ENCODE measurements at places on chromosomes 1 and 21.

DNA sequence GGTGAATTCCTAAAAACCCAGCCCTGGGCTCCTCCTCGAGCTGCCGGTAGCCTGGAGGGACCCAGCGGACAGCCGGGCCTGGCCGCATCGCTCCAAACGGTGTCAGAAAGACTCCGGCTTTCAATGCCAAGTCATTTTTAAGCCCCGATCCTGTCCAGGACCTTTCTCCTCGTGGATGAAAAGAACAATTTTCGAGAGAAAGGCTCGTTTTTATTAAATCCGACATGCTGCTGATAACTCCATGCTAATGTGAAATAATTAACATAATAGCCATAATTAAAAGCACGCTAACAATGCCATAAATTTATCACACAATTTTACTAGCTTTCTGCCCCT is 4.6 kb upstream of the FOXD3 start:
- no peak for DNase-seq

DNA sequence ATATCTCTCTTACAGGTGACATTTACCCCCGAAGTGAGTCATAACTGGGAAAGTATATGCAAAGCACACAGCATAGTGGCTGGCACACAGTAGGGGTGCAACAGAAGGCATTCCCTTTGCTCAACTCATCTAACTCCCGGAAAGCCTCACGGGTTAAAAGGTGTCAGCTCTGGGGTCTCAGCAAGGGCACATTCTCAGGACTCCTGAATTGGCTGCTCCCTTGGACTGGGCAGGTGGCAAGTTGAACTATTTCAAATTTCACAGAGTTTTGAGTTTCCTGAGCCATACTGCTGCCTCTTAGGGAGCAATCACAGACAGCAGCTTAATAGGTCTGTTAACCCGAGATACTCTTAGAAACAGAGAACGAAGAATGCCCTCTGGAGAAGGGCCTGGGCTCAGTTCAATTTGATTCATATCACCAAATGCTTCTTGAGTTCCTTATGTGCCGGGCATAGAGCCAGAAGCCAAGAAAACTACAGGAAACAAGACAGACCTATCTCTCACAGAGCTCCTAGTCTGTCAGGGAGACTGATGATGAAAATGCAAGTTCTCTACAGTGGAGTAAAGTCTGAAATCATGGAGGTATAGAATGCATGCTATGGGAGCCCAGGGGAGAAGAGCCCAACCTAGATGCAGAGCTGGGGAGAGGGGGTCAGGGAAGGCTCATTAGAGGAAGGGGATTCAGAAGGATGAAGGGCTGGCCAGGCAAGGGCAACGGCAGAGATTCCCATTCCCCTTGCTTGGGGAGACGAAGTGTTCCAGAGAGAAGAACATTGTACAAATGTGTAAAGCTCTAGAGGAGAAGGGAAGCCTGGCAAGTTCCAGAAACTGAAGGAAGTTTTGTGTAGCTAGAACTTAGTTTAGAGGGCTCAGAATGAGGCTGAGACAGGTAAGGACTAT is 143.9 kb upstream of the HMGB4 start:
- no peak for DNase-seq

DNA sequence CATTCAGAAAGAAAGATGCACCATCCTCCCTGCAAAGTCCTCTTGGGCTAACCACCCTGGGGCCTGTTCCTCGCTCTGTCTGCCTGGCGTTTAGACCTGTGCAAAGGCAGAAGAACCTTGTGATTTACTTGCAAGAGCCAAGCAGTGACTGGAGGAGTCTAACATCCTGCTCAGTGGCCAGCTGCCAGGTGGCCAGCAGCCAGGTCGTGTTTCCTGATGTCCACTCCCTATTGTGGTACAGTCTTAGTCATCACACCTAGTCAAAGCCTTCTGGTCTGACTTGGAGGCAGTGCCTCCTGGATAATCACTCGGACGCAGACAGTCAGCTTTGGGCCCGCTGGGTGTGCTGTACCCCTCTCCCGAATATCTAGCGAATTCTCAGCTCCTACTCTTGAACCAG is 118.1 kb downstream of the PGBD5 start:
- no peak for DNase-seq

DNA sequence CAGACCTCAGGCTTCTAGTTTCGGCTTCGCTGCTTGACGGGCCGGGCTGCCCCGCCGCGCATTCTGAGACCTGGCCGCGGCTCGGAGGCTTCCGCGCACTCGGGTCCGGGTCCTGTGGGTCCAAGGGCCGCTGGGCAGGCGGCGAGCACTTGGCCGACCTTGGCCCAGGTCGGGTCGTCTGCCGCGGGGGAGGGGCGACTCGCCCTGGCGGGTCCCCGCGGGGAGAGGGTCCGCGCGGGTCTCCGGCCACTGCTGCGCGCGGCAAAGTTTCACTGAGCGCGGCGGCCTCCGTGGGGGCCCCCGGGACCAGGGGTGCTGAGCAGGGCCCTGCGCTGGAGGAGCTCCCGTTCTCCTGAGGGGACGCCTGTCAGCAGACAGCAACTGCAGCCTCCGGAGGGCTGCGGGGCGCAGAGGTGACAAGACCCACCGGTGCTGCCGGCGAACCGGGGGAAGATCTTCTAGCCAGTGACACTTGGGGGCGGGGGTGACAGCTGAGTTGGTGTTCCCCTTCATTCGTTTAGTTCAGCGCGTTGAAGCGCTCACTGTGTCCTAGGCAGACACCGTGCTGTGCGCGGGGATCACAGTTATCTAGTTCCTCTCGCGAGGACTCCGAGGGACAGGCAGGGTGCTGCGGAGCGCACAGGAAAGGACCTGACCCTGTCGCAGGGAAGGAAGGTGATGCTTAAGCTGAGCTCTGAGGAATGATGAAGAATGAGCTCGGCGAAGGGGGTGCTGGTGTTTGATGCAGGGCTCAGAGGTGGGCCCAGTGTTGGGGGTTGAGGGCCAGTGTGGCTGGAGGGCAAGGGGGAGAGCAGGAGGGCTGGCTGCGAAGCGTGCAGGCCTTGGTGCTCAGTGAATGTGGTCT is 725 bp downstream of the MTFR1L start:
- no peak for DNase-seq

DNA sequence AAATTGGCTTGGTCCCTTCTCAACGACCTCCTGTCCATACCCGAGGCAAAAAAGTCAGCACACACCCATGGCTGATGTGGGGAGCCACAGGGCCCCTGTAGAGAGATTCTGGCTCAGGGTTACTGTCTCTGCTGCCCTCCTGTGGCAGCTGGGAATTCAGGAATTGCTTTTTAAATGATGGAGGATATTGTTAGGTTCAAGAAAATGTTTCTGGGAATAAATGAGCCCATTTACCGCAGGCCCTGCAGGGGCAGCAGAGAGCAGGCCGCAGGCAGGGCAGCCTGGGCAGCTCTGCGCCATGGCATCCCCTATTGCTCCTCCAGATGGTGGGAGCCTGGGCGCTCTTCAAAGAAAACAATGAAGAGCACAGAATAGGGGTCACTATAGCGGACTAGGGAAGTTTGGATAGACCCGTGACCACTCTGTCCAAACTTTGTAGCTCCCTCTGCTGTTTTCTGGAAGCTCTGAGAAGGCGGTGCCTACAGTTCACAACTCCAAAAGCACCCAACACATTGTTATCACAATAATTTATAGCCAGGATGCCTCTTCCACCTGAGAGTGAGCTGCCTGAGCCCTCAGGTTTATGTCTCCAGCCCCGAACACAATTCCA is 201.1 kb downstream of the BACH1 start:
- no peak for DNase-seq

DNA sequence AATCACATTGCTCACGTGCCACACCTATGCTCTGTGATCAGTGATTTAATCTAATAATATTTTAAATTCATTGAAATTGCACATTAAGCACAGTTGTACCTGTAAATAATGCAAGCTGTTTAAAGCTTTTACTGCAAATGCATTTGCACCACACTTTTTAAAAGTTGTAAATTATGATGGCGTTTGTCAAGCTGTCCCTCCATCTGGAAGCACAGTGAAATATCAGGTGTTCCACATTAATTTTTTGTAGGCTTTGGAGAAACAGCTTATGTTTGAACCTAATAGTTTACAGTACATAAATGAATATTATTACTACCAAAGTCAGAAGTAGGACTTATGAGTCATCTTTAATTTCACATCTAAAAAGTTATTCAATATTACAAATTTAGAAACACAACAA is 3.0 kb upstream of the DPYD start:
- no peak for DNase-seq

GRCh38 chr1:223815865-223816264 is 29.9 kb downstream of the TP53BP2 start:
- DNase-seq = no peak

GRCh38 chr1:27543284-27543683 is 53.3 kb upstream of the WASF2 start:
- DNase-seq = no peak

GRCh38 chr1:173161510-173162221 is 45.5 kb downstream of the TNFSF4 start:
- no peak for DNase-seq

- DNase-seq = no peak
Measured at GRCh38 chr1:57447551-57447950, 23.7 kb upstream of the DAB1 start.

DNA sequence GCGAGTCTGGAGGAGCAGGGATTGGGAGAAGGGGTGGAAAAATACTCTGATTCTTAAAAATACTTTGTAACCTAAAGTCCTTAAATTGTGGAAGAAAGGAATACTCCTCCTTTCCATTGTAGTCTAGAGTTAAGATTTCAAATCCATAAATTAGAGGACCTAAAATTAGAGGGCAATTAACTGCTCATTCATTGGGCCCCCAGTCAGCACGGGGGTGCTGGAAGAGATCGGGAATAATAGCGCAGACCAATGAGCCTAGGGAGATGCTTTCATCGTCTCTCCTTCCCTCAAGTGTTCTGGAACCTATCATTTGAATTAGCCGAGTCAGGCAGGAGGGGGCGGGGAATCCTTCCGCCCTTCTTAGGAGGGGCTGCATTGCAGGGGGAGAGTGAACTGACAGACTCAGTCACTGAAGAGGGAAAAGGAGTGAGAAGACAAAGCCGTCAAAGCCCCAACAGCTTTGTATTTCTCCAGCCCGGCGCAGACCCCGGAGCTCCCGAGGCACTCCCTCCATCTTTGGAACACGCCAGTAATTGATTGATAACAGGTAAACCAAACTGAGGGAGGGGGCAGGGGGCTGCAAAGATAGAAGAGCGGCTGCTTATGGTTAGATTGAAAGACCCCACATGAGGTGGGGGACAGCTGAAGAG is at the start of gene MLLT11:
TSS of gene MLLT11 (plus strand) at position 391 of the 650 bp plus-strand sequence. CDS start 6,828 bp downstream, outside the sequence.
- no peak for DNase-seq

- no peak for DNase-seq
Measured at GRCh38 chr1:188433425-188433824, 1604.7 kb downstream of the PLA2G4A start.

- no peak for DNase-seq
Measured at GRCh38 chr1:234240680-234241079, 132.6 kb upstream of the COA6 start.

- DNase-seq = no peak
Measured at GRCh38 chr1:33716976-33717688, 146.7 kb upstream of the HMGB4 start.

- no peak for DNase-seq
Measured at GRCh38 chr1:115727706-115728249, 40.7 kb downstream of the CASQ2 start.

- no peak for DNase-seq
Measured at GRCh38 chr1:168227620-168228019, 1.8 kb downstream of the SFT2D2 start.

DNA sequence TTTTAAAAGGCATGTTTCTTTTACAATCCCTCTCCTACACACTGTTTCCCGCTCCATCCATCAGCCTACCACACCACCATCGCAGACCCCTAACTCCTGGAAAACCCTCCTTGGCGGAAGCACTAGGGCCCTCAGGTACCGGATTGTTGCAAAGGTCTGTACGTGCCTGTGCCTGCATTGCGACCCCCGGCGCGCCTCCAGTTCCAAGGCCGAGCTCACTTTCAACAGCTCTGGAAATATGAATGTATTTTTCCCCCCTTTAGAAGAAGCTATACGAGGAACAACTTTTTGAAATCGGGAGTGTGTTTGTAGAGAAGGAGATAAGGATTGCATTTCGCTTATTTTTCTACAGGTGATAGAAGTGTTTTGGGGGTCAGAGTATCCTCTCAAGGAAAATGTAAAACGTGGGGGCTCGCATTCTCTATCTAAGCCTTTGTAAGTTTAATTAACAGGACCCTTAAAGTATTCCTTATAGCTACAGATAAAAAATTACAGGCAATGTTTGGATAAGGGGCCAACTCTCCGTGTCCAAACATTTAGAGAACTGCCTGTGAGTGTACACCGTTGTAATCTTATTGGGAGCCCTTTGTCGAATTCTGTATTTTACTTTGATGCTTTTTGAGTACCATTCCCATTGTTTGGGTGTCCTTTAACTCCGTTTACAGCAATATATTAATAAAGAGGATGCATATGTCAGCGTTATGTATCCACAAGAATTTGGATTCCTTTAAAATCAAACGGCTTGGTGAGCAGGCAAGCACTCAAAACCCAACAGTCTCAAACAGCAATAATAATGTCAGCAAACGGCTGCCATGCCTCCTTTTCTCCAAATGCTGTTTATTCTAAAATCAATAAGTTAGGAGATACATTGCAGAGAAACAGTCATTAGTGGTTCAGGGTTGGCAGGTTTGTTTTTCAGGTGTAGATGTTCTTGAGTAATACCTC is 5.9 kb downstream of the PRRX1 start:
- DNase-seq = no peak

DNA sequence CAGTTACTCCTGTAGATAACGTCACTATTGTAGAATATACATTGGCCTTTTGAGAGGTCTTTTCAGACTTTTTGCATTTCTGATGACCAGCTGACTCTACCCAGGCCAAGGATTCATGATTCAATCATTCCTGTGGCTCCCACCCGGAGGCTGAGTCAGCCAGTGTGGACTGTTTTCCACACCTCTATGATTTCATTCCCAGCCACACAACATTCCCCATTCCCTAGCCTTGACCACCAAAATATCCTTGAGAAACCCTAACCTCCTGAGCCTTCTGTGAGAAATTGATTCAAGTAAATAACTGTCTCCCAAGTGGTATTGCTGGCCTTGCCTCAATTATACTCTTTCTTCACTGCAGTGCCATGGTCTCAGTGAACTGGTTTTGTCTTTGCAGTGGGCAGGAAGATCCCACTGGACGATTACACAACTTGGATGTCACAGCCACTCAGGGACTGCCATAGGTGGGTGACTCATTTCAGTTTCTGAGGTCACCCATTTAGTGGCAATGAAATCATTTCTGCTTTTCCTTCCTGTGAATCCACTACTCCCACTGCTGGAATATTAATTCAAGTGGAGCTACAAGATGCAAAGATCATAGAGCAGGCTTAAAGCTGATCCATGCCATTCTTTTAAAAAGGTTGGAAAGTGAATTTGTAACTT is 518.6 kb upstream of the ZP4 start:
- no peak for DNase-seq

GRCh38 chr21:36330904-36331303 is 10.9 kb downstream of the MORC3 start:
- DNase-seq = no peak

GRCh38 chr1:173393659-173394000 is 83.5 kb upstream of the PRDX6 start:
- no peak for DNase-seq

Measured in thoracic aorta (tissue), 2 donors.